ENCODE measurements at places on chromosomes 12 and 14.

- no peak for DNase-seq
These were observed 7.3 kb downstream of the LHX5 start for GRCh38 chr12:113464452-113464775.

GRCh38 chr14:82905762-82906161 is 1372.1 kb upstream of the SEL1L start:
- no peak for DNase-seq

GRCh38 chr14:86357876-86358275 is 827.9 kb downstream of the FLRT2 start:
- DNase-seq: no peak

DNA sequence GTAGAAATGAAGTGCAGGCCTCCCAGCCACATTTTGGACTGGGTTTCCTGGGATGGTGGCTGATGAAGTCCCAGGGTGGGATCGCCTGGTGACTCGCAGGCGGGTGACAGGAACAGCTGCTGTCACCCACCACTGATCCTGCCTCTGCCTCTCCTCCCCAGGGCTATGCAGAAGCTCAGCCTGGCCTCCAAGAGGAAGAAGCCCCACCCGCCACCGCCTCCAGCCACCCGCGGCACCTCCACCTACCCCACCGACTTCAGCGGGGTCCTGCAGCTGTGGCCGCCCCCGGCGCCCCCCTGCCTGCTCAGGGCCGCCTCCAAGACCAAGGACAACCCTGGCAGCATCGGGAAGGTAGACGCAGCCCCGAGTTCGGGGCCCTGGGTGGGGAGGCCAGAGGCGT is 28.3 kb downstream of the KIF26A start:
- DNase-seq: no peak

DNA sequence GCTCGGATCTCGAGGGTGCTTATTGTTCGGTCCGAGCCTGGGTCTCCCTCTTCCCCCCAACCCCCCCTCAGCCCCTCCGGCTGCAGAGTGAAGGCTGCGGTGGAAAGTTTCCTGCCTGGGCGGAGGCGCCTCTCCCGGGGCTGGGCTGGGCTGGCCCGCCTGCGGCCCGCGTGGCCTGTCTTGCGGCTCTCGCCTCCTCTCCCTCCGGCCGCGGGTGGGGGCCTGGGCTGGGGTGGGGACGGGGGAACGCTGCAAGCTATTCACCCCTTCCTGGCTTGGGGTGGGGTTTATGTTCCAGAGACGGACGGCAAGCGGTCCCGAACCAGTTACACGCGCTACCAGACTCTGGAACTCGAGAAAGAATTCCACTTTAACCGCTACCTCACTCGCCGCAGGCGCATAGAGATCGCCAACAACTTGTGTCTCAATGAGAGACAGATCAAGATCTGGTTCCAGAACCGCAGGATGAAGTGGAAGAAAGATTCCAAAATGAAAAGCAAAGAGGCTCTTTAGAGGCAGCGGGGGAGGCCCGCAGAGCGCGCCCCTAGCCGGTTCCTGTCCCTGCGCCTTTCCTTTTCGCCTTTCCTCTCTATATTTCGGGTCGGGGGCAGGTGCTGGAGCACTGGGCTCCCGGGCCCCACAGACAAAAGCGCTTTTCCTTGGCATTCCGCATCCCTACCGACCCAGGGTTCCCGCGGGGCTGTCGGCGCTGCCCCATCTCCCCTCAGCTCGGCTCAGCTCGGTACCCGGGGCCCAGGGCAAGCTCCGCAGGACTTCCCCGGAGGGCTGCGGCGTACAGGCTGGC is 1.3 kb downstream of the HOXC5 start:
- no peak for DNase-seq

DNA sequence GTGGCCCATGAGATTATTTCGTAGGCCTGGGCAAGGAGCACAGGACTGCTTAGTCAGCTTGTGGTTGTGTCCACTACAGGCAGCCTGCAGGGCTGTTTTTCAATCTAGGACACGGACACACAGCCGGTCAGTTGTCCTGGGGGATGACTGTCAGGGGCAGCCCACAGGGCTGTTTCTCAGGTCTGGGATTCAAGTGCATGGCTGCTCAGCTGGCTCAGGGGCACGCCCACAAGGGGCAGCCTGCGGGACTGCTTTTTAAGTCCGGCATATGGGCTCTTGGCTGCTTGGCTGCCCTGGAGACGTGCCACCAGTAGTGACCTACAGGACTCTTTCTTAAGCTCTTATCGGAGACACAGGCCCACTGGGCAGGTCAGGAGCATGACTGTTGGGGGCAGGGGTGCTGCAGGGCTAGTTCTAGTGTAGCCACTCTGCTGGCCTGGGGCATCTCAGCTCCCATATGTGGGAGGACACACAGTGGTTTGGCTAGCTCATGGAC is 26.6 kb upstream of the GTF2A1 start:
- DNase-seq: no peak

Measured in fibroblast of skin of left quadriceps (primary cell).